T-helper 1 cell (primary cell): ENCODE measurements at places on chromosomes 7 and 10.

DNA sequence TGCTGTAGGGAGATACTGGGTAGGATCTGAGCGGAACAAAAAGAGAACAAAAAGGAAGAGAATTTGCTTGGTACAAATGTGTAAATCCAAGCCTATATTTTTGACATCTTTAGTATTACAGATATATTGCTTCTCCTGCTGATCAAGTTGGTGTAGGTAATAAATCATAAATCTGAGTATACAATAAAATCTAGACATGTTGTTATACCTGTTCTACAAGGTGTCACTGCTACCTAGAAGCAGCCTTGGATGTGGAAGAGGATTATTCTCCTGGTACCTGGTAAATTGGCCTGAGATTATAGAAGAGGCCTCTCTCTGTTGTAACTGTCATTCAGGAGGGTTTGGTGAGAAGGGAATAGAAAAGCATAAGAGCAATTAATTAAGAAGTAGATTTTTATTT lies 89.9 kb upstream of the LSM8 start:
- no peak for DNase-seq

DNA sequence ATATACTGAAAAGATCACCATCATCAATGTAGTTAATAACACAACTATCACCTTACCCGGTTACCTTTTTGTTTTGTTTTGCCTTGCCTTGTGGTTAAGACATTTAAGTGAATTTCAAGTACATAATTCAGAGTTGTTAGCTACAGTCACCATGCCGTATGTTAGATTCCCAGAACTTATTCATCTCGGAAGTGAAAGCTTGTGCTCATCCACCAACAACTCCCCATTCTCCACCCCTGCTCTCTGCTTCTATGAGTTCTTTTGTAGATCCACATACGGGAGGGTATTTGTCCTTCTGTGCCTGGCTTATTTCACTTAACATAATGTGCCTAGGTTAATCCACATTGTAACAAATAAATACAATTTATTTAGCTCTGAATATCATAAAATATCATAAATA lies 182.8 kb upstream of the ADARB2 start:
- DNase-seq = no peak

DNA sequence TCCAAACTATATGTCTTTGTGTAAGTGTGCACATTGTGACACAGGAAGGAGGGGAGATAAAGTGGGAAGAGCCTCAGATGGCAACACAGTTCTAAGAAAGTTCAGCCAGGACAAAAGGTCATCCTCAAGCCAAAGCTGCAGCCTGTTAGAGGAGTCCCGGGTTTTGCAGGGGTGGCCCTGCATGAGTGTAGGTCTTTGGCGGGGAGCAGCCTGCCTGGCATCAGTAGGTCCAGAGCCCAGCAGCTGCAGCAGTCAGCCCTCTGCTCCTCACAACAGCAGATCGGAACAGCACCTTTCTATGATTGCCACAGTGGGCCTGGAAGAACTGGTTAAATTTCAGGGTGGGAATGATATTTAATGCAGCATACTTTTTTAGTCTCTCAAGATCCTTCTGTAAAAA lies 13.5 kb upstream of the VDAC2 start:
- no peak for DNase-seq

- DNase-seq = no peak
These were observed 194.1 kb upstream of the LYZL2 start for GRCh38 chr10:30823651-30824050.

- no peak for DNase-seq
These were observed 1.7 kb downstream of the SCRN1 start for GRCh38 chr7:29987811-29988317.

- DNase-seq = no peak
These were observed 87.4 kb downstream of the CHST15 start for GRCh38 chr10:124005991-124006392.

DNA sequence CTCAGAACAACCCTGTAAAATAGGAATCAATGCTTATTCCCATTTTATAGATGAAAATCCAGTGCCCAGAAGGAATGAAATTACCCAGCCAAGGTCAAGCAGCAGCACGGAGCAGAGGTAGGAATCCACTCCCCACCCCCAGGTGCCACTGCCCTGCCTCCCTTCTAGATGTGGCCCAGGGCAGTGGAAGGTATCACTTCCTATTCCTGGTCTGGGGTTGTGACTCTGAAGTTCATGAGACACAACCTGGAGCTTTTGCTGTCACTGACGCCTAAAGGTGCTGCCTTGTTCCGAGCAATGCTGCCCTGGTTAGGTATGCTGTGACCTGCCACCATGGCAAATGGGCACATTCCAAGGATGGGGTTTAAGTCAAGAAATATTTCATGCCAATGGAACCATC lies 53.6 kb downstream of the PIK3AP1 start:
- no peak for DNase-seq

- DNase-seq = no peak
These were observed 22.7 kb downstream of the MCMBP start for GRCh38 chr10:119849944-119850343.

DNA sequence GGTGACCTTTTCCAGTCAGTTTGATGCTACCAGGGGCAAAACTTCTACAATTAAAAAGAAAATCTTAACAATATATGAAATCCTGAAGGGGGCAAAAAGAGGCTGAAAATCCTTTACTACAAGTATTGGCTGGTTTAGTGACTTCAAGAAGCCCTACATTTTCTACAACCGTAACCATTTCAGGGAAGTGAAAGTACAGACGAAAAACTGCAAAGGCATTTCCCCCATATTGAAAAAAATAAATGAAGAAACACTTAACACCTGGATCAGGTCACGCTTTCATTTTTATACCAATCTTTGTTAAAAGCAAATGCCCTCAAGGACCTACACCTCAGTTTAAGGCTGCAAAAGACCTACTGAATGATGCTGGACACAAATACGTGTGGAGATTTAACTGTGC lies 38.6 kb downstream of the IL6 start:
- no peak for DNase-seq

GRCh38 chr7:151137076-151137675 lies 30.3 kb downstream of the GBX1 start:
- no peak for DNase-seq

DNA sequence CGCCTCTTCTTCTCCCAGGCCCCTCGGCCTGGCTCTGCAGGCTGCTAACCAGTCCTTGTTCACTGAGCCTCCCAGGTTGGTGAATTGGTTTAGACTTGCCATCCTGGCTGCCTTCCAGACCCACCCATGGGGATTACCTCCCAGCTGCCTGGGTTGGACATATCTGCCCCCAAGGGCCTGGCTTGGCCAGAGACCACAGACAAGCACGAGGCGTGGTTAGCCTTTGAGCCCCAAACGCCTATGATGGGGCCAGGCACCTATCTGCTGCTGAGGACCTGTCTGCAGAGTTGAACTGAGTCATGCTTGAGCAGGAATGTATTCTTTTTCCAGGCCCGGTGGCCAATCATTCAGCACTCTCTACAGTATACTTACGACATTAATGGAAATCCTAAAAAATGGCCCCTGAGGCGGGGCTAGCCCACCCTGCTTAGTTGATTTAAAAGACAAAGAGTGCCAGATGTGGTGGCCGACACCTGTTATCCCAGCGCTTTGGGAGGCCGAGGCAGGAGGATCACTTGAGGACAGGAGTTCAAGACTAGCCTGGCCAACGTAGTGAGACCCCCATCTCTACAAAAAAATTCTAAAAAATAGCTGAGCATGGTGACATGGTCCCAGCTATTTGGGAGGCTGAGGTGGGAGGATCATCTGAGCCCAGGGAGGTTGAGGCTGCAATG lies 361.5 kb downstream of the FRMD4A start:
- DNase-seq = no peak

DNA sequence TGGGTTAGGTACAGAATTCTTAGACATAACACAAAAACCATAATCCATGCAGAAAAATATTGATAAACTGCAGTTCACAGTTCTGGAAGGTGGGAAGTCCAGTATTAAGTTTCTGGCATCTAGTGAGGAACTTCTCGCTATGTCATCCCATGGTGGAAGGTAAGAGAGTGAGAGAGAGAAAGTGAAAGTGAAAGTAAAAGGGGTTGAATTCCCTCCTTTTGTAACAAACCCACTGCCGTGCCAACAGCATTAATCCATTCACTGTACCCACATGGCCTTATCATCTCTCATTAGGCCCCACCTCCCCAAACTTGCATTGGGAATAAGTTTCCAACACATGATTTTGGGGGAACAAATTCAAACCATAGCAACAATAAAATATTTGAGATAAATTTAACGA lies 17.1 kb downstream of the ZNF485 start:
- DNase-seq = no peak

- no peak for DNase-seq
These were observed 321.7 kb downstream of the WDR37 start for GRCh38 chr10:1377740-1378397.

DNA sequence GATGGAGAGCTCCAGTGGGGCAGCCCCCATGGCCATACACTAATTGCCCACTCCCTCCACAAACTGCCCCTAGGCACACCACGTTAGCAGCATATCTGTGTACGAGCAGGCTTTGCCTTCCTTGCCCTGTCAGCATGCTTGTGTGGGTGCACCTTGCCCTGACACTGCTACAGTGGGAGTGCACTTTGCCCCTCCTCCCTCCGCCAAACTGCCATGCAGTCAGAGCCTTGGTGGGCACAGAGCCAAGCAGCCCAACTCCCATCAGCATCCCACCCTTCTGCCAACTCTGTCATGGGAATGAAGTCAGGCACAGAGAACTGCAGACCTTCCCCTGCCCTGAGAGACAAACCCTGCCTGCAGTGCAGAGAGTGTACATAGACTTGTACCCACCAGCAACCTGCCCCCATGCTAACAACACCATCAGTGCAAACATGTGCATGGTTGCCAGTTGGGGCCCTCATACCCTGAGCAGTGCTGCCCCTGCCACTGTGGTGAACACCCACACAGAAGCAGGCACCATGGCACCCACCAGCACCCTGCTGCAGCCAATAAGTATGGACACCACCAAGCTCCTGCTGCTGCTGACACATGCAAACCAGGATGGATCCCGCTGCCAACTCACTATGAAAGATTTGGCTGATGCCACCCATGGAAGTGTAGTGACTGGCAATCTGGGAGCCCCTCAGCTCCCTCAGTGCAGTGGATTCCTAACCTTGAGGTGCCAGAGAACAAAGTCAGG lies 1197.7 kb upstream of the CELF2 start:
- DNase-seq = no peak

- no peak for DNase-seq
These were observed 5.1 kb downstream of the GSTO2 start for GRCh38 chr10:104273899-104274575.

DNA sequence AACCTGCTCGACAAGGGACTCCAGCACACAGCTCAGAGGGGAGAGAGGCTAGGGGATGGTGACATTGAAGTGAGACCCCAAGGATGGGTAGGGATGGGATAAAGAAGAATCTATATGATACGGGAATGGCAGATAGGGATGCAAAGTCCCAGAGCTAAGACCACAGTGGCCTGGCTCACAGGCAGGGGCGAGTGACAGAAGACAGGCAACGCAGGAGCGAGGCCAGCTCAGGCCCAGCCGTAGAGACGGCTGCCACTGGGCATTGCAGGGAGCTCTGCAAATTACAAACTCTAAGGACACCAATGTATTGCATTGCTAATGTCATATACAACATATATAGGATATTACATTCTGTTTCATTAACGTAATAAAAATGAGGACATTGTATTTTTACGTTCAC lies 131.4 kb downstream of the TCERG1L start:
- no peak for DNase-seq

DNA sequence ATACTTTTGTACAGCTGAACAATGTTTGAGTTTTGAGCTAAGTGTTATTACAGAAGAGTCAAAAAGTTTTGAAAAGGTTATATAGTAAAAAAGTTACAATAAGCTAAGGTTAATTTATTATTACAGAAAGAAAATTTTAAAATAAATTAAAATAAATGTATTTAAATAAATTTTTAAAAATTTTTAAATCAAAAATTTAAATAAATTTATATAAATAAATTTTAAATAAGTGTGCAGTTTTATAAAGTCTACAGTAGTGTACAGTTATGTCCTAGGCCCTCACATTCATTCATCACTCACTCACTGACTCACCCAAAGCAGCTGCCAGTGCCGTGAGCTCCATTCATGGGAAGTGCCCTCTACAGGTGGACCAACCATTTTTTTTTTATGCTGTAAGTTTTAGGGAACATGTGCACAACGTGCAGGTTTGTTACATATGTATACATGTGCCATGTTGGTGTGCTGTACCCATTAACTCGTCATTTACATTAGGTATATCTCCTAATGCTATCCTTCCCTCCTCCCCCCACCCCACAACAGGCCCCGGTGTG lies 462.9 kb upstream of the ZMIZ1 start:
- no peak for DNase-seq

DNA sequence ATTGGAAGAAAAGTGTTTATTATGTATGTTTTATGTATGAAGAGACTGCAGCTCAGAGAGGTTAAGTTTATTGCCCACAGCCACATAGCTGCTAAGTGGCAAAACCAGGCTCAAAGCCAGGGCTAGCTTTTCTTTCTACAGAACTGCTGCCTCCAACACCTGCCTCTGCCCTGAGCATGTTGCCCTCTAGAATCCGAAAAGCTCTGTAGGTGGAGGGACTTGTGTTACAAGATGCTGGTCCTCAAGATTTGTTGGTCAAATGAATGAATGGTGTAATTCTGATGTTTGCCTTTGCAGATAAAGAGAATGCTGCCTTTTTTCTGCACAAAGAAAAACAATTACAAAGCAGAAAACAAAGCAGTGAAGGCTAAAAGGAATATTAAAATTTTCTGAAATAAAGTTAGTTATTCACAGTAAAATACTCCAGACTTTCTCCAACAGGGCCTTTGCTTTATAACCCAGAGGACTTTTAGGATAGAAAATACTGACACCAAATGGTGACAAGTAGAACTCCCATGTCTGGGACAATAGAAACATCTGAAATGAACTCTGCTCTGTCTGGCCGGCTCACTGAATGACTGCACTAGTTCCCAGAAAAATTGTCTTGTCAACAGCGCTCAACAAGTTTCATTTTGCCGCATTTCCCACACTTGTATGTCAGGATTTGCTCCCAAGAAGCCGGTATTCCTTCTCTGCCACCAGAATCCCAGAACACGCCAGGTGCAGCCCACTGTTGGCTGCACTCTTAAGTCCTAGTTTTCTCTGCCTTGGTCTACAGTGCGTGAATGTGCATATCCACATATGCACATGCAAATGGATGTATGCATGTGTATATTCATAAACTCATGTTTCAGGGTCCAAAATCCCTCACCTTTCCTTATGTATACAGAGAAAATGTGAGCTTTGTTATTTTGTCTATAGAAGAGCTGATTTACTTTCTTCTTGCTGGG lies 11.0 kb upstream of the DNTT start:
- DNase-seq = no peak

DNA sequence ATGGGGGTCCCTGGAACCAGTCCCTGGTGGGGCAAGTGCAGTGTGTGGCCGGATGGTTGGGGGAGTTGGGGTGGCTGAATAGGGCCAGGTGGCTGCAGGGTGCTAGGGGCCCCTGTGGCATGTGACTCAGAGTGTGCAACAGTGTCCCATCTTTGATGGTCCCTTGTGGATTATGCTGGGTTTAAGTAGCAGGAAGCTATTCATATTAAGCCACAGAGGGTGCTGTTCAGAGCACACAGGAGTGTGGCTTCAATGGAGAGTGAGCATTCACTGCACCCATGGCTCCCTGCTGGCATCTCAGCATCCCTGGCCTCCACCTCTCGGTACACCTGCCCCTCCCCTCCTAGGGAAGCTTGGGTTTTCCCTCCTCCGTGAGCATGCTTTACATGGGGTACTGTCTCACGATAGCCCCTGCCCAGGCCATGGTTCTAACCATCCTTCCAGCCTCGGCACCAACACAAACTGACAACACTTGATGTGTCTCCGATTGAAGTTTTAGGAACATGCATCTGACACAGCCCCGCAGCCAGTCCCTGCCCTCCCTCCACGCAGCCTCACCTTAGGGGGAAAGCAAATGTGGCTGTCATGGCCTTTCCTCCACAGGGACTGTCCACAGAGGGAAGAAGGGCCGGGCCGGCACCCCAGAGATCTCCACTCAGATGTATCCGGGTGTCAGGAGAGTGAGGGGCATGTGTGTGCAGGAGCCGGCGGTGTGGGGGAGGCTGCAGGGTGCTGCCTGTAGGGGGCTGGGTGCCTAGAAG lies 30.4 kb upstream of the PPIF start:
- DNase-seq = no peak
